ENCODE measurements at places on chromosomes 2 and 18.

DNA sequence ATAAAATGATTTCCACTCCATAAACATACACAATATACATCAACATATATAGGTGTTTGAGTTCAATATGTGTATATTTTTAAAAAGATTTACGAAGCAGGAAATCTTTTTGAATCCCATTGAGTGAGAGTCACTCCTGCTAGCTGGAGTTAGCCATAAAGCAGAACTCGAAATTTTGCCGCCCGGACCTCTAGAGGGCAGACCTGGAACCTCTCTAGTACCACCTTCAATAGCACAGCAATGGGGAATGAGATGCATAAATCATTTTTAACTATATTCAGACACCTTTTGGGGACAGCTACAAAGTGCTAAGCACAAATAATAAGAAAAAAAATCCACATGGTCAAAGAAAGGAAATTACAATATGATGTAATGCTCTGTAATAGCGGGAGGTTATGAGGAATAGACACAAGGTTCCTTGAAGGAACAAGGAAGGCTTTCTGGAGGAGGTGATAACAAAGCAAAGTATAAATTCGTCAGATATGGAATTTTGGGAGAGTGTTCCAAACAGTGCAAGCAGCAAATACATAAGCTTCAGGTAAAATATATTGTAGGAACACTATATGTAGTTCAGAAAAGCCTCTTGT, 533.4 kb downstream of the ERBB4 start:
- DNase-seq: no peak

DNA sequence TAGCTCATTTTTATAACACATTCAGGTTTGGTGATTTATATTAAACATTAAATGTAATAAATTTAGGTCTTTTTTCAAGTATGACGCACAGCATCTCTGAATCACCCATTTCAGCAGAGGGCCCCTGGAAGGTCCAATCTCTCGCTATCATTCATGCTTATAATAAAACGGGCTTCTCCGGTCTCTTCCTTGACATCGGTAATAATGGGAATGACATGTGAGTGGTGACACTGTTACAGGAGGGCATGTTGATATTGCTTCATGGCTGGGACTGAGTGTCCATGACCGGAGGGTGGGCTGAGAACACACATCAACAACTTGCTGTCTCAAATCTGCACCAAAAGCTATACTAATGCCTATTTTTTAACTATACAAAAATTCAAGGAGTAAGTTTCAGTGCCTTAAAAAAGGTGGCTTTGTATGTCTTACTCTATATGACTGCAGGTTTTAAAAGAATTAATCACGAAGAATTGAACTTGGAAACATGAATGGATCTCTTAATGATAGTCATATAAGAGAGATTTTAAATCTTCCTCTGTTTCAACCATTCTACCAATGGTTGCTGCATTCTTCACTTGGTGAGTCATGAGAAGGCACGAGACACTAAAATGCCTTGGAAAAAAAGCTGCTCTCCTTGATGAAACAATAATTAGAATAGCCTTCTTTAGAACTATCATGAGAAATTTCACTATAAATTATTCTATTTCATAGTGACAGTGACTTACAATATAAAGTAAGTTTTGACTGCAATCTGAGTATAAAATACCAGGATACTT, 101.9 kb upstream of the NRP2 start:
- DNase-seq: no peak

GRCh38 chr18:54712306-54712705, 116.0 kb upstream of the RAB27B start:
- no peak for DNase-seq

DNA sequence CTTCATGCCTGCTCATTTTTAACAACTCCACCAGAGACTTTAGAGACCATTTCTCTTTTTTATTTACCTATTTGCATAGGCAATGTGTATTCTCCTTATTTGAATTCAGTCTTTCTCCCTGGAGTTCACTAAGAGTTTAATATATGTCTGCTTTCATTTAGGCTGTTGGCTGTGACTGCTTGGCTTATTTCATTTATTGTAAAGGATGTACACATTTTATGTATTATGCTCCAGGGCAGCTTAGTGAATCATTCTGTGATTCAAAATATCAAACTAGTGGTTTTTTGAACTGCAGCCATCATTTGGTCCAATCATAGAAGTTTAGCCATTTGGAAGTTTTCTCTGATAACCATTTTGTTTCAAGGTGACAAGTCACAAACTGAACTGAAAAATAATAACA, 229.6 kb downstream of the LPIN1 start:
- DNase-seq: no peak

- no peak for DNase-seq
Measured at GRCh38 chr18:44325903-44326635, 354.6 kb upstream of the SETBP1 start.

GRCh38 chr2:71682341-71682740, 229.0 kb downstream of the DYSF start:
- no peak for DNase-seq

All from T-helper 22 cell (primary cell).